DND-41 (cell line): ENCODE measurements at places on chromosomes 12 and 14.

- peak; percentile 11 for DNase-seq
Observed at GRCh38 chr12:123532808-123533649, 490 bp downstream of the RILPL1 start.

DNA sequence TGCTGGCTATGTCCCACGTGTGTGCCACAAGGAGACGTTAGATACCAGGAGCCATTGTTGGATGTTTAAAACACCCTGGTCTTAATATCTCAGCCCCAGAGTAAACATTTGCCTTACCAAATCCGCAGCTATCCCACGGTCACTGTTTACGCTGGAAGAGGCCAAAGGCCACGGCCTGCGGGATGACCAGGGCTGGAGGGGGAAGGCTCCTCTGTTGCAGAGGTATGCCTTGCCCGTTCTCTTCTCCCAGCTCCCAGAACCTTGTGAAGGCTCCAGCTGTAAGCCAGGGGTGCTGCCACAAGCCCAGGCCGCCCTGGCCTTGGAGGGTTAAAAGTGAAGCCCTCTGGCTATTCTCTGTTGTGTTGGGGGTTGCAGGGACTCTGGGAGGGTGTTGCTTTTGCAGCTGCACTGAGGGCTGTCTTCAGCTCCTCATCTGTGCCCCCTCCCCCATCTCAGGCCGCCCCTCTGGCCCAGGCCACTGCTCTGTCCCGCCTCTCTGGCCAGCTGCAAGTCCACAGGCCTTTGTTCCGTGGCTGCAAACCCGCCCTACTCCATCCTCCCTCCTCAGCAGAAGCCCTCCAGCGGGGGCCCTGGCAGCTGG is 2.5 kb downstream of the PLEKHG3 start:
- no peak for DNase-seq

- no peak for DNase-seq
Observed at GRCh38 chr14:64950889-64951288, 8.3 kb upstream of the GPX2 start.

DNA sequence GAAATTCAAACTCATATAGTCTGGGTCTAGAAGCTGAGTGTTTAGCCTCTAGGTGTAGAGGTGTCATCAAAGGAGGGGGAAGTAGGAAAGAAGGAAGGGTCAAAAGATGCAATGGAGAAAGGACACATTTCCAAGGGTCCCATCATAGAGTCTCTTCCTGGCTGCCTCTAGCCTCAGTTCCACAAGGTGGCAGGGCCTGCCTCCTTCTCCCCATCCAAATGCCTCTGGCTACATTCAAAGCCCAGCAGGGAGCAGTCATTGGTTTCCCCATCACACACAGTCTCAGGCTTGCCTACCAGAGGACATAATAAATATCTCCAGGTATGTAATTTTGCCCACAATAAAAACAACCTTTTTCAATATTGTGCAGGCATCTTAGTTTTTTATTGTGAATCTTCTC is 2.1 kb upstream of the CCT2 start:
- DNase-seq = no peak

- no peak for DNase-seq
Observed at GRCh38 chr12:6234214-6234613, 34.0 kb downstream of the CD9 start.

DNA sequence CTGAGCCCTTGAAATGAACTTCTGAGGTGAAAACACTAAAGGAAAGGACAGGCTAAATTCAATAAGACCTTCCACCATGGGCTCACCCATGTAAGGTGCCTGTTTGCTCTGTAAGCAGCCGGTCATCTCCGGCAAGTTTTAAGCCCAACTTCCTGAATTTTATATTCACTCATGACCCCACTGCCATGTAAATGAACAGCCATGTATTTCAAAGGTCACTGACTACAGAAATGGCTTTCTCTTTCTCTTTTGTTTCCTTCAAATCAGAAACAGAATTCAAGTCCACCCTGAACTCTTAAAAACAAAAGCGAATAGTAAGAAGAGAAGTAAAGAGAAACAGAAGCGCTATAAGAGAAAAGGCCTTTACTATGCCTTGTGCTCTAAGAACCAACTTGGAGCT is 61.7 kb upstream of the OVCH1 start:
- no peak for DNase-seq

DNA sequence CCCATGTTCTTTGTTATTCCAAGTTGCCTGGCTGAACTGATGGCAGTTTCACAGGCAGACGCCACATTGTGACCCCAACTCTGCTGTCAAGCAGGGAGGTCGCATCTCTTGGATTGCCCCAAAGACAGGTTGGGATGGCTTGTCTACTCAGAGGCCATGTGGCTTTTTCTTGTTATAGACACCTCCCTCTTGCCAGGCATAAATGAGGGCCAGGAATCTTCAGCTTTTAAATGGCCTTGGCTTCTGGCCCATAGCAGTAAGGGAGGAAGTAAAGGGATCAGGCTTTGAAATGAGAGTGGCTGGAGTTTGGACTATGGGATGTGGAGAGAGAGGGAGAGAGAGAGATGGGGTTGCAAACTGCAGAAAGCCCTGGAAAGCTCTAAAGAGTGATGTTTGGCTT is 215.0 kb downstream of the TBX5 start:
- no peak for DNase-seq

GRCh38 chr12:24864796-24865125 is 84.1 kb downstream of the BCAT1 start:
- peak; percentile 49 for DNase-seq

GRCh38 chr12:91327889-91328288 is 145.3 kb upstream of the DCN start:
- no peak for DNase-seq

DNA sequence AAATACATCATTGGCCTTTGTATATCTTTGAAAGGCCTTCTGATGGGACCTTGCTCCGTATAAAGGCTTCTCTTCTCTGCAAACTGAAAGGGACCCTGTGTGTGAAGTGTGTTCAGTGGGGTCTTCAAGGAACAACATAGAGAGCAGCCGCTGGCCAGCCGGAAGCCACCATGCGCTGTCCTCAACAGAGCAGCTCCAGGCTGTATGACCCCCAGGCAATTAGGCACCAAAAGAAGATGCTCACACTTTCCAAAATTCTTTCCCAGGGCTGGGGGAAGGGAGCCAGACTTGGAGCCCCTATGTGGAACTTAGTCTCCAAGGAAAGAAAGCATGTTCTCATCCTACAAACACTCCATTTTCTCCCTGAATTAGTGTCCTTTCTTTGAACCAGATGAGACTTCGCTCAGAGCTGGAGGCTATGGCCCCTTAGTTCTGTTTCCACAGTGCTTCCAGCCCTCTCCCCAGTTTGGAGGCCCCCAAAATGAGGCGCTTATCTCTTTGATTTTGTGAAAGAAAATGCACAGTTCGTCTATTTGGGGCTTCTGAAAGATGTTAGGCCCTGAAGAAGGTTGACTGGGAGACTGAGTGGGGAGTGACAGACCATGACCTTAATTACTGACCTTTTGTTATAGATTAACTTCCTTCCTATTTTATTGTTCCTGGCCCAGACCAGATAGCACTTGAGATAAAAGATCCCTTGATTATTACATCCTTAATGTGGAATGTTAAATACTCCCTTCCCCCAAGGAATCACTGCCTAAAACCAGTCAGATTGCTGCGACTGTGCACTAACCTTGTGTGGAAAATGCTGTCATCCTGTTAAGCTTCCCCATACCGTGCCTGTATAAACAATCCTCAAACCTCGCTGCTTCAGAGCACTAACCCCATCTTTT is 128.3 kb upstream of the FGD4 start:
- DNase-seq = no peak

GRCh38 chr12:70598467-70599193 is 38.6 kb downstream of the PTPRB start:
- DNase-seq = no peak
